ENCODE measurements at places on chromosomes 11 and 22. TPM values are rescaled to one million over a fixed set of nuclear protein-coding genes. Genes with fewer than 3 reads are reported as not detected.

DNA sequence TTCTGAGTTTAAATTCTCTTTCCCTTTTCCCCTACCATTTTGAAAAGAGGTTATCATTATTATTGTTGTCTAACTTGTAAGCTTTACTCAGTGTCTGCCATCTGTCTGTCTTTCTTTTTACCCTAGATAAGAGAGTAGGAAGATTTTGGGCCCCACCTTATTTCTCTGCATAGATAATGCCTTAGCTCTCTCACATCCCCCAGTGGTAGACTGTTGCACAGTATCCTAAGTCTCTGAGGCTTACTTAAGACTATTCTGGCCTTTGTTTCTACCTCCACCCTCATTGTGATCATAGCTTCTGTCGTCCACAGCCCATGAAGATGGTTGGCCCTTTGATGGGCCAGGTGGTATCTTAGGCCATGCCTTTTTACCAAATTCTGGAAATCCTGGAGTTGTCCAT lies 3.6 kb upstream of the OR51L1 start:
- DNase-seq: no peak

DNA sequence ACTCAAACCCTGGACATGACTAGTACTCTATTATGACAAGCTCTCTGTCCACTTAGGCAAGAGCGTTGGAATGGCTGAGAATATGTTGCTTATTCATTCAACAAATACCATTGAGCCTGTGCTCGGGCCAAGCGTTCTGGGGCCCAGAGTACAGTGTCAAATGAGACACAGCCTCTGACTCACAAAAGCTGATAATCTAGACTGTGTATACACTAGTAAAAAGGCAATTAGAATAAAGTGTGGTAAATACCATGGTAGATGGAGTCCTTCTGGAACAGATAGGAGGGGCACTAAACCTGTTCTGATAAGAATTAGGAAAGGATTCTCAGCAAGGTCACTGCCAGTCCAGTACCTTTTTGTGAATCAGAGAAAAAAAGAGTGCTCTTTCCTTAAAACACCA lies 24.7 kb downstream of the KCNE3 start:
- DNase-seq: no peak

DNA sequence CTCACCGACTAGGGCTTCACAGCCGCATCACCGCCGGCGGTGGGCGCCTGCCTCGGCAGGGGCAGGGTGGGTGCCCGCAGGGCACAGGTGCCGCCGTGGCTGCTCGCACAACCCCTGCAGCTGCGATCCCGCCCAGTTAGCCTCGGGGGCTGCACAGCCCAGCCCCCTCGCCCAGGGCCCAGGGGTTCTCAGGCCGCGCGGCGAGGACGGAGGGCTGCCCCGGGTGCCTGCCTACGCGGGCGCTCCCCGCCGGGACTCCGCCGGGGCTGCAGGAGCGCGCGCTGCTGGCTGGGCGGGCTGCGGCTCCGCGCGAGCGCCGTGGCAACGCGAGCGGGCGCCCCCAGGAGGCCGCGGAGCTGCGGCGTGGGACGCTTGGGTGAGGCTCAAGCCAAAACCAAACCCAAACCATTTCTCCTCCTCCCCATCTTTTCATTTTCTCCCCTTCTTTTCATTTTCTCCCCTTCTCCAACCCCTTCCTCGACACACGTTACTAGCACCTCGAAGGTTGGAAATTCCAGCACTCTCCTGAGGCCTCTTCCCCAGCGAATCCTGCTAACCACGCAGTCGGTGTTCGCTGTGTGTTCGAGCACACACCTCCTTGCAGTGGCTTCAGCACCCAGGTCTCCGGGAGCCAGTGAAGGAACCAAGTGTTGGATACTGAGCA lies at the start of gene MICAL3:
MICAL3 (minus strand) TSS at position 286 of the 664 bp plus-strand sequence. CDS start 117,749 bp downstream, outside the sequence.
- no peak for DNase-seq

GRCh38 chr11:73396251-73396930 lies 20.2 kb downstream of the RELT start:
- DNase-seq: no peak

- DNase-seq: no peak
Measured at GRCh38 chr11:59187587-59187986, 15.7 kb downstream of the DTX4 start.

DNA sequence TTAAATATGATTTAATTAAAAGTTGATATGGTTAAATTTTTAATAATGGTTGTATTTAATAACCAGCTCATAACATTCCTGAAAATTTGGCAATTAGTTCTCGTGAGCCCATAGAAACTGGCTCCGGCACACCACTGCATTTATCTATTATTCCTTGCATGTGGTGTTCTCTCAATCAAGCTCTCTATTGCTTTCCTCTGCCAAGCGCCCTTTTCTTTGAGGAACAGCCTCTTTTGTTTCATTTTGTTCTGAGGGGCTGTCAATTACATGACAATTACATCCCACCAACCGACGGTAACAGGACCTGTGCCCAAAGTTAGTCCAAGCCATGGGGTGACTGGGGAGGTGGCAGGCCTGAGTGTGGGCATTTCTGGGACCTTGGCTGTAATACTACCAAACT lies 8.1 kb downstream of the C11orf91 start:
- DNase-seq: no peak

DNA sequence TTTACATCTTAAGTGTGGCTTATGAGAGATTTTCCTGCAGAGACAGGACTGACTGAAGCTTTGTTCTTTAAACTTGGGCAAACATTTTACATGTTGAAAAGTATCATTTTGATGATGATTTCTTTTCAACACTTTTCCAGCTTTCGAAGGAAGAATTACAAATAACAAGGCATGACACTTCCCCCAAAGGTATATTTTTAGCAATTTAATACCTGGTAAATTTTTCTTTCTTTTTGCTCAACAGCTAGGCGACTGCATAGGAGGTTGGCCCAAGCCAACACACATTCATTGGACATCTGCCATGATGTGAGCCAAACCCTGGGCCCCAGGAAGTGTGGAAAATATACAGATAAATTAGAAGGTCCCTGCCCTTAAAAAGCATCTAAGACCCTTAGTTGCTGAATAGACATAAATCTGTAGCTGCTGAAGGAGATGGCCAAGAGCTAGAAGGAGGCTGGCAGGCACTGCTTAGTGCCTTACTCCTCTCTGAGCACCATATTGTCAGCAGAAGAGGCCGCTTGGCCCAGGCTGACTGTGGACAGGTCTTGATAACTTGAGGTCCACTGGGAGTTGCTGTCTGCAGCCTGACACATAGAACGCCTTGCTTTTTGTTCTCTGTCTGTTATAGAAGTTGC lies 53.3 kb upstream of the CD44 start:
- DNase-seq: no peak

DNA sequence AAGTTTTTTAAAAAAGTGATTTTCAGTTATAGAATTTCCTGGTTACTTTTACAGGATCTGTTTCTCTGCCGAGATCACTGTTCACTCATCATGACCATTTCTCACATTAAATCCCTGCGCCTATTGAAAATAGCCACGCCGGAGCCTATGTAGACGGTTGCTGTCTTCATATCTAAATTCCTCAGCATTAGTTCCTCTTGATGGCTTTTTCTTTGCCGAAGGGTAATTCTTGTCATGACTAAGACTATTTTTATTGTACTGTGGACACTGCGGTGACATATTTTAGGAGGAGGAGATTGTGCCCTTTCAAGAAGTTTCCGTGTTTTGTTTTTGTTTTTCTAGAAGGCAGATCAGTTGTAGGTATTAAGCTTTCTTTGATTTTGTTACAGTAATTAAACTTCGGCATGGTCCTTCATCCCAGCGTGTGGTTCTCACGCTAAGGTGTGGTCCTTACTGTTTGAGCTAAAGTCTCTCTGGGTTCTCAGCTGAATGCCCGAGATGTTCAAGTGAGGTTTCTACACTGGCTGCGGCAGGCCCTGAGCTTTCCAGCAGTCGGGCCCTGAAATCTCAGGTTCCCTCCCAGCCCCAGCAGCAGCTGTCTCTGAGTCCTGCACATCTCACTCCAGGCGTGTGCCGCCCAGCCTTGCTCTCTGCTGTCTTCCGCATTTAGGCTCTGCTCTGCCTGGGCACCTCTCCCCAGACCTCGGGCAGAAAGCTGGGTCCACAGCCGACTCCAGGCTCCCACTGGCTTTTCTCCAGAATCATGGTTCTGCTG lies 1110.5 kb downstream of the TBC1D22A start:
- no peak for DNase-seq

DNA sequence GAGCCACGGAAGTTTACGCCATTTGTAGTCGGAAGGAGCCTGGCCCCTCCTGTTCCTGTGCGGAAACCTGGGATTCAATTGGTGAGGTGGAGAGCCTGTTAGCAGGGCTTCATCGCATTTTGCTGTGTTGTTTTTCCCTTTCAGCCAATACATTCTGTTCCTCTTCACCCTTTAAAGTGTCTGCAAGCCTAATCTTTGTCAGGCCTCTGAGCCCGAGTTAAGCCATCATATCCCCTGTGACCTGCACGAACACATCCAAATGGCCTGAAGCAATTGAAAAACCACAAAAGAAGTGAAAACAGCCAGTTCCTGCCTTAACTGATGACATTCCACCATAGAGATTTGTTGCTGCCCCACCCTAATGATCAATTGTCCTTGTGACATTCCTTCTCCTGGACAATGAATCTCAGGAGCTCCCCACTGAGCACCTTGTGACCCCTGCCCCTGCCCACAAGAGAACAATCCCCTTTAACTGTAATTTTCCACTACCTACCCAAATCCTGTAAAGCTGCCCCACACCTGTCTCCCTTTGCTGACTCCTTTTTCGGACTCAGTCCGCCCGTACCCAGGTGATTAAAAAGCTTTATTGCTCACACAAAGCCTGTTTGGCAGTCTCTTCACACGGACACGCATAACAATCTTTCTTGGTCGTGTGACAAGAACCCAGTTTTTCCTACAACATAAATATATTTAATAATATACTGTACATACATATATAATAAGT lies 37.1 kb upstream of the MMP12 start:
- DNase-seq: no peak

GRCh38 chr22:30348404-30348803 lies 8.3 kb downstream of the SF3A1 start:
- DNase-seq: no peak

DNA sequence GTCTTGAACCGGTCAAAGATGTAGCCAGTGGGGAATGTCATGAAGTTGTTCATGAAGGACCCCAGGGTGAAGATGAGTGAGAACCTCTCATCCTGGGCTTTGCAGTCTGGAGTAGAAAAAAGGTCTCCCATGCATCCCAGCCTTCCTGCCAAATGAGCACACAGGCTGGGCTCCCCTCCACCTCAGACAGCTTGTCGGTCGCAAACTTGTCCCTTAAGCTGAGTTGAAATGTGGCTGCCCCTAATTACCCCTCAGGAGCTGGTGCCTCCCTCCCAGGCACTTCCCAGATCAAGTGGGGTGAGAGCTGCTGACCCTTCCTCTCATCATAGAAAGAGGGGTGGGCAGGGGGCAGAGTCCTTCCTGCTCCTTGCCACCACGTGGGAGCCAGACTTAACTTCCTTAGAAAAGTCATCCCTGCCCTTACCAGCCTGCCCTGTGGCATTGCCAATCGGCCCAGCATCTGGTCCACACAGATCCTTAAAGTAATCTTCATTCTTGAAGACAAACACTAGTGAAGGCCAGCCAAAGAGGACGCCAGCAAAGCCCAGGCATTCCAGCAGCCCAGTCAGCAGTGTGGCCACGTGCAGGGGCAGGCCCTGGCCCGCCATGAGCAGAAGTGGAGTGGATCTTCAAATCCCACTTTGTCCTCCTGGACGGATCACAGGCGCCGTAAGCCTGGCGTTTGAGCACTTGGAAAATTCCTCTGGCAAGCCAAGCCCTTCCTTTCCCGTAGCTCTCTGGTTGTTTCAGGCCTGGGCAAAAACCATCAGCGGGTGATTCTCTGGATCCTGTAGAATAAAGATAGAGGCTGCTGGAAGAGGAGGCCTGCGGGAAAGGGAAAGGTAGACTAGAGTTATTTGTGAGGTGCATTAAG lies 1.1 kb downstream of the SLC43A3 start:
- DNase-seq: no peak

GRCh38 chr11:119532551-119532950 lies 109.6 kb upstream of the THY1 start:
- DNase-seq: no peak

DNA sequence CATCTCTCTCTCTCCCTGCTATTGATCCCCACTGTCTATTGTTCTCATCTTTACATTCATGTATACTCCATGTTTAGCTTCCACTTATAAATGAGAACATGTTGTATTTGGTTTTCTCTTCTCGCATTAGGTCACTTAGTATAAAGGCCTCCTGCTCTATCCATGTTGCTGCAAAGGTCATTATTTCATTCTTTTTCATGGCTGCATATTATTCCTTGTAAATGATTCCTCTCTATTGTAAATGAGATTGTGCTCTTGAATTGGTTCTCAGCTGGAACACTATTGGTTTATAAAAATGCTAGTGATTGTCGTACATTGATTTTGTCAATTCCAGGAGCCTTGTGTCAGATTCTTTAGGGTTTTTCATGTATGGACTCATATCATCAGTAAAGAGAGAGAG lies 13.5 kb downstream of the ACRV1 start:
- no peak for DNase-seq

DNA sequence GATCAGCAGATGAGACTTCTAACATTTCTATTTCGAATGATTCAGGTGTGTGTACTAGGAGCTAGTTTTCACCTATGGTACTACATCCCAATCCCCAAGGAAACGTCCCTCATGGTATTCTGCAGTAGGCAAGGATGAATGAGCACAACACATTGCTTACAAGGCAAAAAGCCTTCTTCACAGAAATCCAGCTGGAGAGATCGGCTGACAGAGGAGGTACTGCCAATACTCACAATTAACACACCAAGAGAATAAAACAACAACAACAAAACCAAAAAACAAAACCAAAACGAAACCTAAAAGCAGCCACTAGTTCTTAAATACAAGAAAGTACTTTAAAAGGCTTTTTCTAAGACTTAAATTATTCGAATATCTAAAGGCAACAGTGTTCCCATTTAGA lies 101.4 kb downstream of the PICALM start:
- DNase-seq: no peak

- no peak for DNase-seq
Measured at GRCh38 chr11:64410404-64410734, 51.4 kb downstream of the RPS6KA4 start.

GRCh38 chr11:16982256-16982671 lies 31.9 kb downstream of the PLEKHA7 start:
- DNase-seq: no peak

OSM gene
- total RNA-seq: not detected

CD6 gene
- 0.23 TPM for total RNA-seq

NCF4 gene
- not detected for total RNA-seq

BBS1 gene
- 20.0 TPM for total RNA-seq

ENTHD1 gene
- total RNA-seq: not detected

INS gene
- total RNA-seq: not detected

SPTY2D1 gene
- 11.9 TPM for total RNA-seq

CARNS1 gene
- 0.23 TPM for total RNA-seq

ZNF215 gene
- 5.6 TPM for total RNA-seq
